ENCODE measurements at places on chromosomes 11 and 22.

- no peak for DNase-seq
Measured at GRCh38 chr11:125454047-125454446, 42.0 kb downstream of the FEZ1 start.

DNA sequence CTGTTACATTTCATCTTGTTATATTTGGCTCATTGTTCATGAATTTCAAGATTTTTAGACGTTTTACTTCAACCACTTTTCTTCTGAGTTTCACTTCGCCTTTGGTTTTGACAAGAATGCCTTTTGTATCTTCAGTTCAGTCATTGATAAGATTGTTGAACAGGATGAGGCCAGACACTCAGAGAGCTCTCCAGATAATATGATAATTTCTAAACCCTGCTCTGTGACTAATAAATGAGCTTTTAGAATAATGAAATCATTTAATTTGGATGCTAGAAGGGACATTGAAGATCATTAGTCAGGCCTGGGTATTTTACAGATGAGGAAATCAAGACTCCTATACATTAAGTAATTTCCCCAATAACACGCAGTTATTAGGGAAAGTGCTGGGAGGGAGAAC is 37.2 kb upstream of the GRAMD1B start:
- DNase-seq: no peak

DNA sequence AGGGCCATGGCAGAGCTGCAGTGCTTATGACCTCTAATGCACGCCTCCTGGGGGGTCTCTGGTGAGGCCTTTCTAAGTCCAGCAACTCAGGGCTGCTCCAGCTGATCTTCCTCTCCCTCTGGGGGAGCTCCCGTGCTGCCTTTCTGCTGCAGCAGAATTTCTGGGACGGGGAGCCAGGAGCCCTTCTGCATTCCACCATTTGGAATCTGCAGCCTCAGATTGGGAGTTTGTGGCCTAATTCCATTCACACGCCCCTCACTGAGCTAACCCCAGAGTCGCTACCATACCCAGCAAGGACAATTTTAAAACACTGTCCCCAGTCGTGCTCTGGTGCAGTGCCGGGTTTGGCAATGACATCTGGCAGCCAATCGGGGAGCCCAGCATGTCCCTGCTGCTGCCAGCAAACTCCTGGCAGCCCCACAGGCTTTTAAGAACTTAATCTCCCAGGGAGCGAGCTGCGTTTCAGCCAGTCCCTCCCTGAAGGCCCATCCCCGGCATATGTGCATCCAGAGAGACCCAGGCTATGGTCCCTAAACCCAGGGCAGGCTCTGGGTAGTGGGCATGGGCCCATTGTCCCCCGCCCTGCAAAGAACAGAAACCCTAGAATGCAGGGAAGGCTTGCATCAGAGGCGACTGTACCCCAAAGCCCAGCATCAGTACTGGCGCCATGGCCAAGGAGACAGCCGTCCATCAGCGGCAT is 4.7 kb downstream of the SHANK2 start:
- DNase-seq: no peak

GRCh38 chr11:116416852-116417251 is 355.9 kb downstream of the BUD13 start:
- DNase-seq: no peak

DNA sequence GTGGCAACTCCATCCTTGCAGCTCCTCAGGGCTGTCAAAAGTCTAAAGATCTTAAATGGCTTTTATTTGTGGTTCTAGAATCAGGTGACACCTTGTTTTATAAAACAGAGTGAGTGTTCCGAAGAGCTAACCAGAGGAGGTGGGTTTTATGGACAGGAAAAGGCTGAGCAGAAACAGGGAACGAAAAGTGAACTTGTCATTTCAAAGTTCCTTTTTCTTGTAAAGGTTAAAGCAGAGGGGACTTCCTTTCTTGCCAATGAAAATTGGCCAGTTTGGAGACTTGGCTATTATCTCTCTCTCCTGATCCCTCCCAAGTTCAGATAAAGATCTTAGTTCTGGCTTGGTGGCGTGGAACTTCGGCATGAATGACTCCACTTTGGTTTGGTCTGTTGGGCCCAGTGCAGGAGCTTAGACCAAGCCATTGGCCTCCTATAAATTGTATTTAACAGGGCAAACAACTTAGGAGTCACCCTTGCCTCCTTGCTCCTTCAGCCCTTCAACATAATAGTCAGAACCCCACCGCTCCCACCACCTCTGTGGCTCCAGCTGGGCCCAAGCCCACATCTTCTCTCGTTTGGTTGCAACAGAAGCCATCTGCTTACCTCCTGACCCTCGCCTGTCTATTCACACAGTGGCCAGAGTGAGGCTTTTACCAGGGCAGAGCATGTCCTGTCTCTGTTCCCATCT is 102.4 kb upstream of the THY1 start:
- DNase-seq: no peak

DNA sequence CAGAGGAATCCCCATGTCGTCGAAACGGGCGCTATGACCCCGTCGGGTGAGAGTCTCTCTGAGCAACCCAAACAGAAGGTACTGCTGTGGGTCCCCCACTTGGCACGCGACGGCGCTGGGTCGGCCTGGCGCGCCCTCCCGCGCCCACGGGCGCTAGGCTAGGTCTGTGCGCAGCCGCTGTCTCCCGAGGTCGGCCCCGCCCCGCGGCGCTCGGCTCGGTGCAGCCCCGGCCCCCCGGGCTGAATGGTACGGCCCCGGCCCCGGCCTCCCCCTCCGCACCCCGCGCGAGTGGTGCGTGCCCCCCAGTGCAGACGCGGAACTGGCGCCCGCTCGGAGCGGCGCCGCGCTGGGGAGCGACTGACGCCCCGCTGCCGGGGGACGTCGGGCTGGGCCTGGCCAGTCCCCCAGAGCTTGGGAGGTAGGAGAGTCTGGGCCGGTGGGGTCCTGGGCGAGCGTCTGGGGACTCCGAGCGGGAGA is at the start of gene MADD:
MADD (plus strand) TSS at position 305 of the 477 bp plus-strand sequence.
- DNase-seq: peak; percentile 92

GRCh38 chr11:83063073-83063754 is 8.5 kb downstream of the RAB30 start:
- no peak for DNase-seq

GRCh38 chr11:27373856-27374602 is 11.0 kb upstream of the CCDC34 start:
- no peak for DNase-seq

DNA sequence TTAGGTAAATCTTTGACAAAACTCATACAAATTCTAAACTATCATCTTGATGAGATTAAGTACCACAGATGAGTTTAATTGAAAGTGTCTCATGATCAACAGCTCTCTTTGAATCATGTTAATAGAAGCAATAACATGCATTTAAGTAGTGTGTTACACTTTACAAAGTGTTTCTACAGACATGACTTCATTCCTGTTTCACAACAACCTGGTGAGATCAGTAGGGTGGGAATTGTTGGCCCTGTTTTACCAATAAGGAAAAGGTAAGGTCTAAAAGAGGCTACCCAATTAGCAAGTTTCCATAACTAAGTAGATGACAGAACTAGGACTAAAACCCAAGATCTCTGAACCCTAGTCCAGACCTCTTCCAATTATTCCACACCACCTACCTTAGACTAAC is 12.7 kb upstream of the PRSS23 start:
- no peak for DNase-seq

DNA sequence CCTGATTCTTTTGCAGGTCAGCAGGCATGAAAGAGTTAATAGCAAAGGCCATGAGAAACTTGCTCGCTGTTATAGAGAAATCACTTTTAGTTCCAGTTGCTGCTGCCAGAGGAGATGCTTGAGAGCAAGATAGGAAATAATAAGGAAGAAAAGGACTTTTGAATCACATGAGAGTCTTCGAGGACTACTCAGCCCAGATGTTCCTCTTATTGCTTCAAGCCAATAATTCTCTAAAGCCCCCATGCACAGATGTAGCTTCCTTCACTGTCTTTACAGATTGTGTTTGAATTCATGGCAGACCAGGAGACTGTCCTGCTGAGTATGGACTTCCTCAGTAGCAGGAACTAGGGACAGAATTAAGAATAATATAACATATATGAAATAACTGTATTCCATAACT is 50.1 kb upstream of the OLFML1 start:
- DNase-seq: no peak

DNA sequence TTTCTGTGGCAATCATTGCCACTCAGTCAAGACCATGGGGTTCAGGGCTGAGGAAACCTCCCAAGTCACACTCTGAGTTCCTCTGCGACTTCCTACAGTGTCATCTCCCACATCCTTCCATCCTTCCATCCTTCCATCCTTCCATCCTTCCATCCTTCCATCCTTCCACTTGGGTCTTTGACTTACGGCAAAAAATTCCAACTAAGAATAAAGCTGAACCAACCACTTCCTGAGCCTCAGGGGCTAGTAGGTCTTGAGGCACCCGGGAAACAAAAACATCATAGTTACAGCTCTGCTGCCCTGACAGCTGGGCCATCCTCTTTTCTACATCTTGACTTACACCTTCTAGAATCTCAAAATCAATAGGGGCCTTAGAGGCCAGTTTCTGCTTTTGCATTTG is 32.1 kb downstream of the EHF start:
- DNase-seq: no peak

GRCh38 chr11:86802601-86803051 is 2.3 kb downstream of the PRSS23 start:
- DNase-seq: no peak

DNA sequence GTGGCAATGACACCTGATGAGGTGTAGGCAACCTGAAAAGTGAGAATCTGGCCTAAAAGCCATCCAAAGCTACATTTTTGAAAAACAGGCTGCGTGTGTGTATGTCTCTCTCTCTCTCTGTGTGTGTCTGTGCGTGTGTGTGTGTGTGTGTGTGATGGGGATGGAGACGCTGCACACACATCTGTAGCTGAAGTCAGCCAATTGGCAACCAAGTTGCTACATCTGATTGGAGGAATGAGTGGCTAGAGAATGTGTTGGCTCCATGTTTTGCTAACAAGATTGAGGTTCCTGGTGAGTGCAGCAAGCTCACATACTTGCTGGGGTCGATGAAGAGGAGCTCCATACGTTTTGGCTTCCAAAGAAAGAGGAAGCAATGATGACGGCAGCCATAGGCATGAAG is 311.4 kb upstream of the NCAM1 start:
- no peak for DNase-seq

DNA sequence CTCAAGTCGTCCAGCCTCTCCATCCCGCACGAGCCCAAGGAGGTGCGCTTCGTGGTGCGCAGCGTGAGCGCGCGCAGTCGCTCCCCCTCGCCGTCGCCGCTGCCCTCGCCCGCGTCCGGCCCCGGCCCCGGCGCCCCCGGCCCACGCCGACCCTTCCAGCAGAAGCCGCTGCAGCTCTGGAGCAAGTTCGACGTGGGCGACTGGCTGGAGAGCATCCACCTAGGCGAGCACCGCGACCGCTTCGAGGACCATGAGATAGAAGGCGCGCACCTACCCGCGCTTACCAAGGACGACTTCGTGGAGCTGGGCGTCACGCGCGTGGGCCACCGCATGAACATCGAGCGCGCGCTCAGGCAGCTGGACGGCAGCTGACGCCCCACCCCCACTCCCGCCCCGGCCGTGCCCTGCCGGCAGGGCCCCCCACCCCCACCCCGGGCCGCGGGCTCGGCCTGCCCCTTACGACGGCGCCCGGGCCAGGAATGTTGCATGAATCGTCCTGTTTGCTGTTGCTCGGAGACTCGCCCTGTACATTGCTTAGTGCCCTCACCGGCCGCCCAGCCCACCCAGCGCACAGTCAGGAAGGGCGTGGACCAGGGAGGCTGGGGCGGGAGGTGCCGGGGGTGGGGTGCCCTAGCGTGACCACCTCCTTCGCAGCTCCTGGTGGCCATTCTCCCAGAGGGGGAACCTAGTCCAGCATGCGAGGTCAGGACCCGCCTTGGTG is 6.9 kb upstream of the ACR start:
- DNase-seq: no peak

GRCh38 chr11:17559341-17560087 is 12.5 kb downstream of the OTOG start:
- no peak for DNase-seq

DNA sequence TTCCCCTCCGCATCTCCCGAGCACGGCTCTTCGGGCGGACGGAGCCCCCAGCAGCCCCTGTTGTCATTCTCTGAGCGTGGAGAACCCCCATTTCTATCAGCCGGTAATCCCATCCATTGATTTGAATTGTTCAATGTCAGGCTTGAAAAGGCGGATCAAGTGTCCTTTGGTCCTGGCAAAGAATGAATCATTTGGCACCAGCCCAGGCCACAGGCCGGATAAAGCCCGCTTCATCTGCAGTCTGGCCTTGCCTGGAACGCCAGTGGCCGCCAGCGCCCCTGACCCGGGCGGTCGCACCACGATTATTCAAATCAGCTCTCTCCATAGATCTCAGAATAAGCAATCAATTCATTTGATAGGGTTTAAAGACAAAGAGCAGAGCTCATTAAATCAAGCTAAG is 188.9 kb downstream of the BRD1 start:
- DNase-seq: no peak

GRCh38 chr22:28716686-28717085 is 24.9 kb downstream of the CHEK2 start:
- no peak for DNase-seq

- no peak for DNase-seq
Measured at GRCh38 chr11:117582433-117582832, 214.6 kb downstream of the DSCAML1 start.

DNA sequence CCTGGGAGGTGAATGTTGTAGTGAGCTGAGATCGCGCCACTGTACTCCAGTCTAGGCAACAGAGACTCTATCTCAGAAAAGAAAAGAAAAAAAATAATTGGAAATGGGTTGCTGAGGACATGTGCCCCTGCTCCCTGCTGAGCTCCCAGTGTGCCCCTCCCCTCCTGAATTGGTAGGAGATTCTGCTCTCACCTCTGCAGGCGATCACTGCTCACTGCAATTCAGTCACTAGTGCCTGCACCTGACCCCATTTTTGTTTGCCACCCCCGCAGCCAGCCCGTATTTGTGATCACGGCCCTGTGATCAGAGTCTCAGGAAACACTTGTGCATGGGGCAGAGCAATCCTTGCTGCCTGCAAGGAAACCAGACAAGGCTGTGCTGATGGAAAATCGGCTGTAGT is 16.3 kb upstream of the SEC14L3 start:
- no peak for DNase-seq

- DNase-seq: no peak
Measured at GRCh38 chr11:85810521-85810870, 445 bp downstream of the SYTL2 start.

DNA sequence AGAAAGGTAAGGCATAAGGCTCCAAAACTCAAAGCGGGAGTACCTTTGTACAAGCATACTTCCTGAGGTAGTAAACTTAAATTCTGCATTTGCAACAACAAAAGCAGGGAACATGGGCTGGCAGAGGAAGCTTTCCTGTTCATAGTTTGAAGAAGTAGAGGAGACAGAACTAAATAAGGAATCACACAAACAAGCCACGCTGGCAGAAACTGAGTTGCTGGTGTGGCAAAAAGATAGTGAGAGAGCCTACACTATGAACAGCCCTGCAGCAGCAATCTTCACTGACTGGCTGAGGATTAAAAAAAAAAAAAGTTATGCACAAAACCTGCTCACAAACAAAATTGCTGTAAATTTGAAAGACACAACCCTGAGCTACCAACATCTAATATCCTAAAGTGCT is 46.5 kb downstream of the FCHSD2 start:
- no peak for DNase-seq

All from GM19239 (cell line).